ENCODE measurements at places on chromosomes 3 and 15.
A peak's percentile ranks its signal among the peaks of the same experiment; 100 is the strongest.

DNA sequence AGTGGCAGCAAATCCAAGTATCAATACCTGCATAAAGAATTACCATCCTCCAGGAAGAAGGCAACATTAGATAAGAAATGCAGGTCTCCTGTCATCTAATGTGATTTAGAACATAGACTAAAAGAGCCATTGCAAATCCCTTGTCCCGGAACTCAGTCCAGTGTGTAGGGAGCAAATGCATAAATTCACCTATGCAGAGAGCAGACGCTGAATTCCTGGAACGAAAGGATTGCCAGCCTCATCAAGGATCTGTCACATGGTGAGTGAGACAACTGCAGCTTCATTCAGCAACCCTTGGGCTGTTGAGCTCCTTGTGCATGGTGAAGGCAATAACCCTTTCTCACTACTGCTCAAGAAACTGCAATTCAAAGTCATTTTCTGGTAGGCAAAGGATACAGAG lies 696.8 kb upstream of the CFAP20DC start:
- DNase-seq = no peak

DNA sequence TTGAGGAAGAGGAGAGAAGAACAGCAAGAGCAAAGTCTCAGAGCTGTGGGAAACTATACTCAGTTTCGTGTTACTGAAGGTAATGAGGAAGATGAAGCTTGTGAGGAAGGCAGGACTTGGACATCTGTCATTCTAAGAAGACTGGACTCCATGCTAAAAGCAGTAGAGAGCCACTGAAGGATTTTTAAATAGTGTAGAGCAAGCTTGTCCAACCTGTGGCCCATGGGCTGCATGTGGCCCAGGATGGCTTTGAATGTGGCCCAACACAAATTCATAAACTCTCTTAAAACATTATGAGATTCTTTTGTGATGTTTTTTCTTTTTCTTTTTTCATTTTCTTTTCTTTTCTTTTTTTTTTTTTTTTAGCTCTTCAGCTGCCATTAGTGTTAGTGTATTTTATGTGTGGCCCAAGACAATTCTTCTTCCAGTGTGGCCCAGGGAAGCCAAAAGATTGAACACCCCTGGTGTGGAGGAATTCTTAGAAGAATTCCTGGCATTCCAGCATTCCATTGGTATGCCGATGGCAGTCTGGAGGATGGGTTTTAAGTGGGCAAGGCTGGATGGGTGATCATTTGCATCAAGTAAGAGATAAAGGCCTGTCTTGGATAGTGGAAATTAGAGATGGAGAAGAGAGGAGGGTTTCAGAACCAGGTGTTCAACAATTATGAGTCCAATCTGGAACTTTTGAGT lies 6.9 kb upstream of the NFKBIZ start:
- DNase-seq = no peak

- DNase-seq = no peak
Observed at GRCh38 chr3:39150803-39151631, 2.4 kb downstream of the CSRNP1 start.

DNA sequence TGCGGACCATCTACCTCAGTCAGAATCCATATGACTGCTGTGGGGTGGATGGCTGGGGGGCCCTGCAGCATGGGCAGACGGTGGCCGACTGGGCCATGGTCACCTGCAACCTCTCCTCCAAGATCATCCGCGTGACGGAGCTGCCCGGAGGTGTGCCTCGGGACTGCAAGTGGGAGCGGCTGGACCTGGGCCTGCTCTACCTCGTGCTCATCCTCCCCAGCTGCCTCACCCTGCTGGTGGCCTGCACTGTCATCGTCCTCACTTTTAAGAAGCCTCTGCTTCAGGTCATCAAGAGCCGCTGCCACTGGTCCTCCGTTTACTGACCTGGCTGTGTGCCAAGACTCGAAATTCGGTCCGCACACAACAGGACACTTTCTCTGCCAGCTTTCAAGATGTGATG lies 21.9 kb downstream of the NRROS start:
- DNase-seq = peak; percentile 54

GRCh38 chr3:38582316-38582715 lies 67.2 kb downstream of the SCN5A start:
- no peak for DNase-seq

- DNase-seq = no peak
Observed at GRCh38 chr3:51668756-51669155, 2.3 kb upstream of the TEX264 start.

DNA sequence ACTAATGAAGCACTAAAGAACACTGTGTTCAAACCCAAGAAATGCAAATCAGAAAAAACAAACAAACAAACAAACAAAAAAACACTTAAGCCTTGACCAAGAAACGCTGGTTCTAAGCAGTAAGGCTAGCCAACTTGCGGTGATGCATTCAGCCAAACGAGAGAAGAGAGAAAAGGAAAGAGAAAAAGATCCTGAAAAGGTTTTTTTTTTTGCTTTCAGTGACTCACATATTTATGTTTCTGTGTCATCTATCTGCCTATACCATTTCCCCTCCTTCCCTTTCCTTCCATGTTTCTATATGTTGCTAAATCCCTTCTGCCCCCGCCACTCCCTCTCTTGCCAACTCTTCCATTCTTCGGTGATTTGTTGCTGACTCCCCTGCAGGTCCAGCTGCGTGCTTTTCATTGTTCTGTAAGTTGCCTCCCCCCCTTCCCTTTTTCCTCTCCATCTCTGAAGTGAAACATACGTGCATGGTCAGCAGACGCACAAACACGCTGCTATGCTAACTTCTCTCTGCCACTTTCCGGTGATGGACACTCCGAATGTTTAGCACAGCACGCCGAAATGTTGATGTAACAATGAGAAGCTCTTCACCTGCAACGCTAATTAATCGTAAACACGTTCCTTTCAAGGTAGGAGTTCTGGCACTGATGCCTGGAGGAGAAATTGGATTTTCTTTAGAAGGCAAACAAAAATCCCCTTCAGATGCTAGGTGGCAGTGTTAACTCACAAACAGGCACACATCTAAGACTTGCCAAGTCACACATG lies 154.4 kb downstream of the TUSC7 start:
- DNase-seq = peak; percentile 16

GRCh38 chr3:49617390-49618013 lies 56.6 kb upstream of the APEH start:
- no peak for DNase-seq

- no peak for DNase-seq
Observed at GRCh38 chr3:101611023-101611422, 37.0 kb downstream of the PCNP start.

DNA sequence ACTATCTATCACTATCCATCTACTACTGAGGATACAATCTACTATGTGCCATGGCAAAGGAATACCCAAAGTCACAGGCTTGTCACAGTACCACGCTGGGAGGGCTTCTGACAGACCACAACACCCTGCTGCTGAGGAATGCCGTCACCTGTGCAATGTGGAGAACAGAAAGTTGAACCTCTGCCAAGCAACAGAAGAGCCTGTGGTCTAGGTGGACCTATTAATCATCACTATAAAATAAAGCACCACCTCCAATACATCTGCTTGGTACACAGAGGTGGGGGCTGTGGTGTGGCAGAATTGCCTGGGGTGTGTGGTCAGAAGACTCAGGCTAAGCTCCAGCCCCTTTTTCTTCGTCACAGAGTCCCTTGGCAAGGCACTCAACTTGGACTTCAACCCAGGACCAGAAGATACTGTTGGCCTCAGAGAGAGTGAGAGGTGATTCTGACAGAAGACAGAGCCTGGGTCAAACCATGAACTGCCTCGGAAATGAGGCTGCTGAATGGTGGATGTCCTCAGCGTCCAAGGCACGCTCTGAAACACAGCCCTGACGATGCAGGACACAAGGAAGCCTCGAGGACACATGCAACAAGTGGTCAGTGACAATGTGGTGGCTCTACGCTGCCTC lies 189.4 kb upstream of the CHRNA7 start:
- no peak for DNase-seq

GRCh38 chr15:72838311-72838731 lies 54.8 kb upstream of the ADPGK start:
- DNase-seq = no peak

DNA sequence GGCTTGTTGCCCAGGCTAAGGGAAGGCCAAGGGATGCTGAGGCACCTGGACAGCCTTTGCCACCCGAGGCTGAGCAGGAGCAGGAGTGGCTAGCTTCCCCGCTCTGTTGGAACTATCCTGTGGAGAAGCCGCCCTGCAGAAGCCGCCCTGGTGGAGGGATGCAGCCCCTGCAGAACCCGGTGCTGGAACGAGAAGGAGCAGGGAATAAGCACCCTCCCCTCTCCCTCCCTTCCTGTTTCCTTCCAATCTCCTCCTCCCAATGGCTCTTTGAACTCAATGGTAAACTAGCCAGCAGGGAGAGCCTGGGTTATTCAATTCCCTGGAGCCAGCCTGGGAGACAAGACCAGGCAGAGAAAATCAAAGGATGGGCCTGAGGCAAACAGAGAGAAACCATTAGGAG lies 11.8 kb upstream of the HRG start:
- no peak for DNase-seq

GRCh38 chr3:15611018-15611417 lies 9.5 kb downstream of the BTD start:
- no peak for DNase-seq

GRCh38 chr3:159380891-159381290 lies 579.0 kb downstream of the MFSD1 start:
- no peak for DNase-seq

DNA sequence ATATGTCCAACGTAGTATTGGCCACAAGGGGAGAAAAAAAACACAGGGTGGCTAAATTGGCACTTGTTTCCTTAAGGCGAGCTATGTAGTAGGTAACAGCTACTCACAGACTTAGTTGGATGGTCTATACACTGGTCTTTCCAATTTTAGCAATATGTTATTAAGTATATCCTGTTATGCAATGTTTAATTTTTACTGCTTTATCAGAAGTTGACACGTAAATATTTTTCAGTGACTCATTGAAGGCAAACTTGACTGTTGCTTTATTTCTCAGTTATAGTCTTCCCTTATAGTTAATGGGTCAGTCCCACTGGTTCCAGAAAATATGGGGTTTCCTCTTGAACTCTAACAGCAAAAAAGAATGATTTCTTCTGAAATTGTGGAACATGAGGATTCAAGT lies 46.5 kb downstream of the ADPGK start:
- DNase-seq = no peak

- peak; percentile 28 for DNase-seq
Observed at GRCh38 chr3:139355476-139355875, 11.7 kb downstream of the MRPS22 start.

- DNase-seq = no peak
Observed at GRCh38 chr3:14248849-14249523, 70.4 kb downstream of the LSM3 start.

- no peak for DNase-seq
Observed at GRCh38 chr3:14769544-14770325, 49.0 kb upstream of the FGD5 start.

GRCh38 chr3:147341727-147342126 lies 64.6 kb downstream of the ZIC4 start:
- DNase-seq = no peak

- DNase-seq = no peak
Observed at GRCh38 chr3:52820736-52821135, 9.7 kb downstream of the ITIH4 start.

- no peak for DNase-seq
Observed at GRCh38 chr3:51353131-51353530, 32.0 kb upstream of the MANF start.

DNA sequence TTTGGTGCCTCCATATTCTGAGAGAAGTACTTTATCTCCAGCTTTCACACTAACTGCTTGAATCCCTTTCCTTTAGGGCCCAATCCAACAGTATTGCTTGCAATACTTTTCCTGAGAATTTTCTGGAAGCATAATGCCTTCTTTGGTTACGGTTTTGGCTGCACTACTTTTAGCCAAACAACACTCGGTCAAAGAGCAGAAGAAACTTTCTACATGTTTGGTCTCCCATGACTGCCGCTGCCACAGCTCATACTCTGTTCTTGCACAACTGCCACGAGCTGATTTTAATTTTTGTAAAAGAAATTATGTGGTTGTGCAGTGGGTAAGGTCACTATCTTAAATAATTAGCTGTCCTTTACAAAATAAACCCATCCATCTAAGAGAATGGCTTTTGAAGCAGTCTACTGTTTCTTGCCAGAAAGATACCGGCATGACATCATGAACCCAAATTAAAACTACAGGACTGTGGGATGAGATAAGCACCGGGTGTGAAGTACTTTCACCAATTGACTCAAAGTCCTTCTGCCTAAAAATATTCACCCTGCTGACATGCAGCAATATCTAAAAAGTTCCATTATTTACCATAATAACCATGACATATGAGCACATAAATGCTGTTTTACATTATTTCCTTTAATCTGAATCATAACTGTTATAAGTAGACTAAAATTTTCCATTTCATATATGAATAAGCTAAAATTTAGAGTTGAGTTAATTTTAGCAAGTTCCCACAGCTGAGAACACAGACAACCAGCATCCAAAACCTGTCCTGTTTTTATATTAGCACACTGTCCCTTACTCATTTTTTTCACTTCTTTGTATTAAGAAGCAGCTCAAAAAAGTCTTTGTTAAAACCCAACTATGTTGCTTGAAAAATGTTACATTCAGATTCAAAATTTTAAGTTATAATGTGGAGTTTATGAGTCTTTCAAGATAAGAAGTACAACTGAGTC lies 1154.3 kb downstream of the EPHA3 start:
- no peak for DNase-seq

GRCh38 chr3:26280517-26280916 lies 342.1 kb upstream of the LRRC3B start:
- no peak for DNase-seq

DNA sequence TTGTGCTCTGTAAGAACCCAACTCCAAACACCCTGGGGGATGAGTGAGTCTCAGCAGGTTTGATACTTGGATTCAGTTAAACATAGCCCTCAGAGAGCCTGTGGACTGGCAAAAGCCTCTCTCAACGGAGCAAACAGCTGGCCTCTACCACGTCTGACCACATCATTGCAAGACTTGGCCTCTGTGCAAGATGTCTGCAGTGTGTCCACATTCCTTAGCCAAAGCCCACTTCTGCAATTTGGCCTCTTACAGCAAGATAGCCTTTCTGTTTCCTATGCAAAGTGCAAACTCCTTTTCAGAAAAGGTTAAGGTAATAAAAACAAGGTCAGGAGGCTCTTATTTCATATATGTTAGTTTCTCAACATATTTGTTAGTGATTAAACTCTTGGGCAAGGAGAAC lies 27.9 kb downstream of the FBN1 start:
- DNase-seq = no peak

DNA sequence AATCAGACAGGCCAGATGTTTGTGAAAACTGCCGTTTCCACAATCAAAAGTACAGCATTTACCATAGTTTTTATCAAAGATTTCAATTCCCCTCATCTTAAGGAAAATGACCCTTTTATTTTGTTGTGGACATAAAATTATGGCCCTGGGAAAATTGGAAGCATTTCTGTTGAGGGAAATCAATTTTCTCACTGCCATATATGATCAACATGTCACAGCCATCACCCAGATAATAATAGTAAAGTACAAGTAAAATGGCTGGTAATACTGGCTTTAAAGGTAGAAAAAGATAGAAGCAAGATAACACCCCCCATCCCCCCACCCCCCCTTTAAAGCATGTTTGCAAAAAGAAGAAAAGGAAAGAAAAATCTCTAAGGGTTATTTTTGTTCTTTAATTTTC lies 311.7 kb downstream of the WDR72 start:
- no peak for DNase-seq

Measured in pancreas (tissue), 10 donors.